ENCODE measurements at places on chromosomes 4 and X.

GRCh38 chrX:100418556-100418955 lies 8.5 kb upstream of the PCDH19 start:
- H3K27me3 ChIP-seq, result no peaks in the 10 kb centered on the region
- no peak for DNase-seq
- H3K4me1 ChIP-seq, result no peaks in the 10 kb centered on the region
- no peaks in the 10 kb centered on the region for H3K36me3 ChIP-seq
- no peak overlapping the region for H3K4me3 ChIP-seq
- H3K27ac ChIP-seq, result no peak overlapping the region

GRCh38 chr4:123106747-123107146 lies 184.3 kb upstream of the NUDT6 start:
- no peaks in the 10 kb centered on the region for H3K36me3 ChIP-seq
- H3K27ac ChIP-seq, result no peak overlapping the region
- no peak for DNase-seq

GRCh38 chrX:42246814-42247213 lies 323.5 kb upstream of the CASK start:
- no peak overlapping the region for H3K4me3 ChIP-seq
- H3K27me3 ChIP-seq, result no peaks in the 10 kb centered on the region
- no peaks in the 10 kb centered on the region for H3K4me1 ChIP-seq
- no peak overlapping the region for H3K27ac ChIP-seq
- no peaks in the 10 kb centered on the region for H3K36me3 ChIP-seq

- DNase-seq, result no peak
- H3K27me3 ChIP-seq, result no peaks in the 10 kb centered on the region
- H3K4me1 ChIP-seq, result no peaks in the 10 kb centered on the region
- no peaks in the 10 kb centered on the region for H3K36me3 ChIP-seq
Measured at GRCh38 chr4:134948110-134948642, 746.6 kb upstream of the PABPC4L start.

DNA sequence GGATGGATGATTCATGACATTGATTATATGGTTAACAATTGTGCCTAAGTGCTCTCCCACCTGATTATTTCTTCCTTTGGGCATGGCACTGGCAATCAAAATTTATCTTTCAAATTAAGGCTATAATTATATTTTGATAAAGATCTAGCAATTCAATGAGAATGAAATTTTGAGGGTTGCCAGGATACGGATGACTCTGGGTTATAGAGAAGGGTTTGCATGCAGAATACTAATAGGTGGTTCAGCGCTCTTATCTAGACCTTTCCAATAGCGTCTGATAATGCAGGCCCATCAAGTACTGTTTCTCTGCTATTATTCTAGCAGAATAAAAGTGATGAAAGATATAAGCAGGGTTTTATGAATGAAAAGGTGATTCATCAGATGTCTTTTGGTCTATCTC lies 74.9 kb upstream of the SCML1 start:
- DNase-seq, result no peak
- no peak overlapping the region for H3K4me3 ChIP-seq
- H3K4me1 ChIP-seq, result no peaks in the 10 kb centered on the region
- H3K27me3 ChIP-seq, result no peaks in the 10 kb centered on the region
- H3K36me3 ChIP-seq, result no peaks in the 10 kb centered on the region

GRCh38 chr4:2009651-2010233 lies 968 bp upstream of the NELFA start:
- no peaks in the 10 kb centered on the region for H3K27me3 ChIP-seq
- peak; percentile 85 for DNase-seq
- peak overlapping the region; percentile 97 for H3K27ac ChIP-seq
- H3K36me3 ChIP-seq, result no peaks in the 10 kb centered on the region

- H3K27ac ChIP-seq, result no peak overlapping the region
- DNase-seq, result no peak
- no peaks in the 10 kb centered on the region for H3K27me3 ChIP-seq
- no peak overlapping the region for H3K4me3 ChIP-seq
Measured at GRCh38 chr4:169385376-169385775, 114.6 kb upstream of the SH3RF1 start.

DNA sequence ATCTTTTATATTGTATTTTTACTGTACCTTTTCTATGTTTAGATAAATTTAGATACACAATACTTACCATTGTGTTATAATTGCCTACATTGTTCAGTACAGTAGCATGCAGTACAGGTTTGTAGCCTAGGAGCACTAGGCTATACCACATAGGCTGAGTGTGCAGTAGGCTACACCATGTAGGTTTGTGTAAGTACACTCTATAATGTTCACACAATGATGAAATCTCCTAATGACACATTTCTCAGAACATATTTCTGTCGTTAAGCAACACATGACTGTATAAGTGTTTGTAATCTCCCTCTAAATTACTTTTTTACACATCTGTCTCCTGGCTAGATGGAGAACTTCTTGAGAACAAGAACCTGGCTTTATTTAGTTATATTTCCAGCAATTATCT lies 40.3 kb downstream of the UCHL1 start:
- no peaks in the 10 kb centered on the region for H3K36me3 ChIP-seq
- no peak for DNase-seq

- peak overlapping the region; percentile 71 for H3K27ac ChIP-seq
- H3K36me3 ChIP-seq, result no peaks in the 10 kb centered on the region
- H3K27me3 ChIP-seq, result no peaks in the 10 kb centered on the region
- peaks cover 5% of the 10 kb centered on the region for H3K4me1 ChIP-seq
- H3K4me3 ChIP-seq, result no peak overlapping the region
Measured at GRCh38 chrX:133726211-133726630, 259.2 kb downstream of the GPC3 start.

DNA sequence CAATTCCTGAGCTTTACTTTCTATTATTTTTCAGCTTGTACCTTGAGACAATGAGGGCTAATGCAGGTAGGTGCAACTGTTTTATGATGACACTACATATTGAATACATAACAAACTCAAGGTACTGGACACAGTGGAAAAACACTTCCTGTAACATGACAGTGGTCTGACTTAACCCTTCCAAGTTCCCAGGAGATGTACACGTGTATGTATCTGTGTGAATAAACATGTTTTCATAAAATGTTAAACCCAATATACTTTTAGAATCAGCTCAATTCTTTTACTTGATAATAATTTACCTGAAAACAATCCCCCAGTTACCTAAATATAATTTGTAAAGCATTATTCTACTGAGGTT lies 1.2 kb upstream of the PPARGC1A start:
- H3K4me3 ChIP-seq, result peak overlapping the region; percentile 37
- peak overlapping the region; percentile 81 for H3K27ac ChIP-seq
- H3K36me3 ChIP-seq, result no peaks in the 10 kb centered on the region
- no peak for DNase-seq

GRCh38 chr4:154039435-154040343 lies 250.8 kb upstream of the SFRP2 start:
- no peak overlapping the region for H3K27ac ChIP-seq
- no peaks in the 10 kb centered on the region for H3K36me3 ChIP-seq
- DNase-seq, result no peak
- no peaks in the 10 kb centered on the region for H3K27me3 ChIP-seq

DNA sequence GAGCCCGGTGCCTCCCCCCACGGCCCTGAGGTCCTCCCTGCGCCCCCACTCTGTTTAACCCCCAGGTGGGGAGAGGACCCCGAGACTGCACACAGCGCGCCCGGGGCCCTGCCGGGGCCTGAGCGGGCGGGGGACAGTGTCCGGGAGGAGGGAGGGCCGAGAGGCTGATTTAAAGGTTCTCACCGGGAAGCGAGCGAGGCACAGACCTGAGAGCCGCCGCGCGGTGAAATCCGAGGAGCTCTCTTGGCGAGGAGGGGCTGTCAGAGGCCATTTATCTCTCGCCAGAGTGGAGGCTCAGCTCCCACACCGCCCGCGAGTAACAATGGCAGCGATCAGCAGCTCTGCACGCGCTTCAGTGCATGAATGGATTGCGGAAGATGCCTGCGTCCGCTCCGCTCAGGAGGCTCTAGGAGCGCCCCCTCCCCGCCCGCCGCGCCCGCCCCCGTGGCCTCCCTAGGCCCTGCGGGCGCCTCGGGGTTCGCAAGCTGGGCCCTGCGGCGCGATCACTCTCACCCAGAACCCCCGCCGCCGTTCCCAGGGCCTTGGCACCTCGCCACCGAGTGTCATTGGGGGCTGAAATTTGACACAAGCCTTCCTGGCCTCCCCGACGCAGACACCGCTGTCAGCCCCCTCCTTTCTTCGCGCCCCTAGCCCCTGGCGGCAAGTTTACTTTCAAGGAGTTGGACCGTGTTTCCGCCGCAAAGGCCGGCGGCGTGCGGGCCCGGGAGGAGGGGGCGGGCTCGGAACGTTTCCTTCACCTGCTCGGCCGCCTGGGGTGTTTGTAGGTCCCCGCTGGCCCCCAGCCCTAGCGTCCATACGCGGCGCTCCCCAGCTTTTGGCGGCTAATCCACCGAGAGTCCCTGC lies 48.7 kb upstream of the BCOR start:
- peaks cover 52% of the 10 kb centered on the region for H3K4me1 ChIP-seq
- peak; percentile 75 for DNase-seq
- no peaks in the 10 kb centered on the region for H3K36me3 ChIP-seq
- no peak overlapping the region for H3K27ac ChIP-seq
- H3K27me3 ChIP-seq, result peaks cover 73% of the 10 kb centered on the region

GRCh38 chr4:139915037-139915436 lies 238.9 kb downstream of the MAML3 start:
- no peaks in the 10 kb centered on the region for H3K27me3 ChIP-seq
- H3K4me1 ChIP-seq, result peaks cover 15% of the 10 kb centered on the region
- no peak for DNase-seq
- H3K27ac ChIP-seq, result no peak overlapping the region
- no peak overlapping the region for H3K4me3 ChIP-seq
- no peaks in the 10 kb centered on the region for H3K36me3 ChIP-seq

GRCh38 chr4:174198828-174199227 lies 84.6 kb downstream of the FBXO8 start:
- peak; percentile 41 for DNase-seq
- H3K27me3 ChIP-seq, result no peaks in the 10 kb centered on the region
- H3K4me1 ChIP-seq, result peaks cover 3% of the 10 kb centered on the region
- peak overlapping the region; percentile 54 for H3K27ac ChIP-seq
- H3K36me3 ChIP-seq, result no peaks in the 10 kb centered on the region

DNA sequence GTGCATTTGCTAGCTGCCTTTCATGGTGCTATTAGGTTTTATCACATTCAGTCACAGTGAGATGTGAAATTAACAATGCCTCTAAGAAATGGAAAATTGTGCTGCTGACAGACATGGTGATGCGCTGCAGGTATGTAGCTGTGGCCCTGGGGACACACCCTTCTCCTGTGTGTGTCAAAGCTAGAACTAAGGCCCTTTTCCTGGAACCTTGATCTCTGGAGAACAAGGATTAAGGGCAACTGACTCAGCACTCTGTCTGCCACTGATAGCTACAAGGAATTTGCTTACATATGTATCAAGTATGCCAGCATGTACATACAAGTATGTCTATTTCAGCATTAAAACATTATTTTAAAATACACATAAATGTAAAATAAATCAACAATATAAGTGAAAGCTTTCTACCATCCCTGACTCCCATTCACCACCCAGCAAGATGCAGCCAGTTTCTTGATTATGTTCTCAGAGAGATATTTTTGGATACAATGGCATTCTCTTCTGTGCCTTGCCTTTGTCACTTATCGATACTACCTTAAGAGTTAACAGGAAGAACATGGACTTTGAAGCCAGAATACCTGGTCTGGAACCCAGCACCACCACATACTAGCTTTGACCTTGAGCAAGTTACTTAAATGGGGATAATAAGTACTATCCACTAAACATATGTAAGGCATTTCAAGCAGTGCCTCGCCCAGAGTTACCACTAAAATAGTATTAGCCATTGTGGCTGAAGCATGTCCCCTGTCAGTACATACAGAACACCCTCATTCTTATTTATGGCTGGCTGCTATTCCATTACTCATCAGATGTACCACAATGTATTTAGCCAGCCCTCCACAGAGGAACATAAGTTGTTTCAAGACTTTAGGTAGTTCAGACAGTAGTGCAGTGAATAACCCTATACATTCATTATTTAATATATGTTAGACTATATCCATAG lies 68.5 kb downstream of the NPNT start:
- peak overlapping the region; percentile 67 for H3K27ac ChIP-seq
- peaks cover 26% of the 10 kb centered on the region for H3K4me1 ChIP-seq
- H3K36me3 ChIP-seq, result no peaks in the 10 kb centered on the region
- DNase-seq, result peak; percentile 43
- H3K4me3 ChIP-seq, result no peak overlapping the region

- DNase-seq, result no peak
- no peak overlapping the region for H3K4me3 ChIP-seq
- H3K36me3 ChIP-seq, result no peaks in the 10 kb centered on the region
- H3K27ac ChIP-seq, result no peak overlapping the region
- no peaks in the 10 kb centered on the region for H3K4me1 ChIP-seq
Measured at GRCh38 chrX:111387470-111388070, 24.4 kb downstream of the DCX start.

GRCh38 chr4:112288455-112288854 lies 2.8 kb upstream of the TIFA start:
- no peak overlapping the region for H3K27ac ChIP-seq
- H3K36me3 ChIP-seq, result no peaks in the 10 kb centered on the region
- H3K27me3 ChIP-seq, result no peaks in the 10 kb centered on the region
- peaks cover 5% of the 10 kb centered on the region for H3K4me1 ChIP-seq
- H3K4me3 ChIP-seq, result no peak overlapping the region

DNA sequence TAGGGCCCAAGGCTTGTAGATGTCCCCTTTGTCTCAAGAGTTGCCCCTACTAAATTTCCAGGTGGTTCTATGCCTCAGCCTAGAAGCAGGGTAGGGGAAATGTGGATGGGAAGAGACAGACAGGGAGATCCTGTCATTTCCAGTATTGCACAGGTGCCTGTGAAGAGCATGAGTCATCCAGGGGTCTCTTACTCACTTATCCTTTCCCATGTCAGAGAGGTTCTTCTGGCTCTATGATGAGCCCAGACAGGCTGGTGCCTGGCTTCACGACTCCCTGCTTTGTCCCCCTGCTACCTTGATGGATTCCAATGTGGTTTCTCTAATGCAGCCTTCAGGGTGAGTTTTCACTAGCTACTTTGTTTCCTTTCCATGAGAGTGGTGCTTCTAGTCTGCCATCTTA lies 35.2 kb upstream of the DDX60 start:
- H3K4me3 ChIP-seq, result no peak overlapping the region
- no peak overlapping the region for H3K27ac ChIP-seq
- no peaks in the 10 kb centered on the region for H3K27me3 ChIP-seq
- no peaks in the 10 kb centered on the region for H3K36me3 ChIP-seq
- no peaks in the 10 kb centered on the region for H3K4me1 ChIP-seq

DNA sequence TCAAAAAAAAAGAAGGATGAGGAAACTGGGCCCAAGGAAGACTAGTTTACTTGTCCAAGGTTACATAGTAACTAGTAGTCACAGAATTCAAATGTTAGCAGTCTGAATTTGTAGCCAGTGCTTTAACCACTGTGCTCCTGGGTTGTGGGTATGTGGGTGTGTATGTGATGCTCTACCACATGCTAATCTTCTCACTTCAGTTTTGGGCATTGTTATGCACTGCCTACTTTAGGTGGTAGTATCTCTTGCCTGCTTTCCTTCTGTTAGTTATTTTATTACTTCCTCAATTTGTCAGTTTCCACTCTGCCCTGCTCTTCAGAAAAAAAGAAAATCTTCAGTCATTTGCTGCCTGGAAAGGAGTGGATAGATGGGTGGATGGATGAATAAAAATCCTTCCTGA lies 219.2 kb downstream of the RPA4 start:
- H3K4me1 ChIP-seq, result peaks cover 3% of the 10 kb centered on the region
- H3K27ac ChIP-seq, result no peak overlapping the region
- no peak for DNase-seq
- no peak overlapping the region for H3K4me3 ChIP-seq

GRCh38 chrX:37712458-37712857 lies 26.9 kb downstream of the XK start:
- DNase-seq, result no peak
- H3K27me3 ChIP-seq, result no peaks in the 10 kb centered on the region
- H3K4me3 ChIP-seq, result no peak overlapping the region
- H3K4me1 ChIP-seq, result no peaks in the 10 kb centered on the region
- H3K36me3 ChIP-seq, result no peaks in the 10 kb centered on the region

GRCh38 chr4:148944136-148944838 lies 502.1 kb upstream of the NR3C2 start:
- no peaks in the 10 kb centered on the region for H3K27me3 ChIP-seq
- no peaks in the 10 kb centered on the region for H3K36me3 ChIP-seq
- H3K27ac ChIP-seq, result no peak overlapping the region
- no peak for DNase-seq
- no peak overlapping the region for H3K4me3 ChIP-seq

Measured in hepatocyte (in vitro differentiated cells).